ENCODE measurements at places on chromosomes 4 and X. TPM values are rescaled to one million over a fixed set of nuclear protein-coding genes. Genes with fewer than 3 reads are reported as not detected.

The RNF150 gene
- total RNA-seq = not detected

The UGT2B11 gene
- total RNA-seq = not detected

The PDGFC gene
- not detected for total RNA-seq

The TRIM2 gene
- total RNA-seq = 0.44 TPM

The MAGEA4 gene
- not detected for total RNA-seq

The MMRN1 gene
- 0.40 TPM for total RNA-seq

DNA sequence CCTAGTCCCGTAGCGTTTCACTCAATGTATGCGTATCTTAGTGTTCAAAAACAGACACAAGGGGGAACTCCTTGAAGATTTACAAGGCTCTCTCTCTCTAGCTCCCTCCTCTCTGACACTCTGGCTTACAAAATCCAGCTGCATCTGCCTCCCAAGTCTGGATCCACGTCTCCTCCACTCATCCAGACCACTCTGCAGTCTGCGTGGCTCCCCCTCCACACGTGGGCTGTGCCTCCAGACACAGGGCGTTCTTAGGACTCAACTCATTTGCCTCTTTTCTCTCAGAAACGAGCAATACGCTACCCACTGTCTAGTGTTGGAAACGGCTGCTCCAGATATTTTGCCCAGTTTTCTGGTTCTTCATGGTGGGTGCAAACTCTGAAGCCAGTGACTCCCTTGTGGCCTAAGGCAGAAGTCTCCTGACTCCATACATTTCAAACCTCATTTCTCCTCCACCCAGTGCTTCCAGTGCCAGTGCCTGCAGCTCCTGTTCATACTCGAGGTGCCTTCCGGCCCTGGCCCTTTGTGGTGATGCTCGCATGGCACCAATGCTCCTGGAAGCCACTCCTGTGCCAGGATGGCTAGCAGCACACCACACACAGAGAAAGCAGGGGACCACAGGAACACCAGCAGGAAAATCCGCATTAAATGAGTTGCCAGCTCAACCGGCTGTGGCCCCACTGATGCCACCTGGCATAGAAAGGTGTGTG, 24.1 kb downstream of the NAT8L start:
- H3K27ac ChIP-seq = no peak overlapping the region
- H3K4me3 ChIP-seq = no peak overlapping the region
- DNase-seq = no peak
- H3K36me3 ChIP-seq = no peaks in the 10 kb centered on the region
- H3K27me3 ChIP-seq = no peaks in the 10 kb centered on the region

DNA sequence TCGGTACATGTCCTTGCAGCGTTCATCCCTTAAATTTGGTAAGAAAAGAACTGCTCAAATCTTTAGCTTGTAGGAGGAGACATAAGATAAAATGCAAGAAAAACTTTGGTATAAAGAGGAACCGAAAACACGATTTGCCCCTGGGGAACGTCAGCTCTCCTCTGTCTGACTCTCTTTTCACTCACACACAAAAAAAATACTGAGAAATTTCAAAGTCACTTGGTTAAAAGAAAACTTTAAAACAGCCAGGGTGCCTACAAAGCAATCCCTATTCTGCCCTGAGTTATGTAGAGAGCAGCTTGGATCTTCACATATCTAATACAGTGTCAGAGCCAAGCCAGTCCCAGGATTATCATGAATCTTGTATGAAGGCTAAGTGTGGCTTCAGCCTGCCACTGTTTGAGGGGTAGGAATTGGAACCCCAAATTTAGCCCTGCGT, 248.5 kb upstream of the CXXC4 start:
- H3K36me3 ChIP-seq = no peaks in the 10 kb centered on the region
- no peaks in the 10 kb centered on the region for H3K27me3 ChIP-seq
- DNase-seq = no peak
- H3K4me3 ChIP-seq = no peak overlapping the region
- no peaks in the 10 kb centered on the region for H3K4me1 ChIP-seq

DNA sequence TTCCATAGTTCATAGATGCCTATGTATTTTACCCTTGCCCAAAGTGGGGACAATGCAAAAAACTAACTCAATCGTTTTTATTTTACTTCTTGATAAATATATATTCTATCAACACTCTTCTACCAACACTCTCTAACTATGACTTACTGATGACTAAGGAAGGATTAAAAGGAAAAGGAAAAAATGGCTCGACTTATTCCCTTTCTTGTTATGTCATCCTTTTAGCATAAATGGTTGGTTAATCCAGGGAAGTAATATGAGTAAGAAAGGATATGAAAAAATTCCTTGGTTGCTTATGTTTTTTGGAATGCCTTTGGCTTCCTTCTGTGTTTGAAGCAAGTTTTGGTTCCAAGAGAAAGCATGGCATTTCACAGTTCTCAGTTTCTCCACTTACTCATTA, 1087.1 kb downstream of the C4orf33 start:
- no peak overlapping the region for H3K4me3 ChIP-seq
- no peaks in the 10 kb centered on the region for H3K27me3 ChIP-seq
- H3K4me1 ChIP-seq = no peaks in the 10 kb centered on the region
- DNase-seq = no peak
- H3K36me3 ChIP-seq = no peaks in the 10 kb centered on the region
- no peak overlapping the region for H3K27ac ChIP-seq

- H3K27me3 ChIP-seq = no peaks in the 10 kb centered on the region
- H3K4me3 ChIP-seq = no peak overlapping the region
- no peaks in the 10 kb centered on the region for H3K4me1 ChIP-seq
- no peak overlapping the region for H3K27ac ChIP-seq
- DNase-seq = no peak
These were observed 98.1 kb upstream of the OTUD4 start for GRCh38 chr4:145278341-145279121.

DNA sequence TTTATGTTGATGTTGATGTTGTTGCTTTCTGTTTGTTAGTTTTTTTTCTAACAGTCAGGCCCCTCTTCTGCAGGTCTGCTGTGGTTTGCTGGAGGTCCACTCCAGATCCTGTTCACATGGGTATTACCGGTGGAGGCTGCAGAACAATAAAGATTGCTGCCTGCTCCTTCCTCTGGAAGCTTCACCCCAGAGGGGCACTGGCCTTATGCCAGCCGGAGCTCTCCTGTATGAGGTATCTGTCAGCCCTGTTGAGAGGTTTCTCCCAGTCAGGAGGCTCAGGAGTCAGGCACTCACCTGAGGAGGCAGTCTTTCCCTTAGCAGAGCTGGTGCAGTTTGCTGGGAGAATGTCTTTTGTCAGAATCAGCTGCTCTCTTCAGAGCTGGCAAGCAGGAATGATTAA, 34.7 kb downstream of the CDX4 start:
- H3K27ac ChIP-seq = no peak overlapping the region
- H3K4me3 ChIP-seq = no peak overlapping the region
- H3K4me1 ChIP-seq = no peaks in the 10 kb centered on the region
- no peak for DNase-seq
- H3K27me3 ChIP-seq = no peaks in the 10 kb centered on the region
- H3K36me3 ChIP-seq = no peaks in the 10 kb centered on the region

DNA sequence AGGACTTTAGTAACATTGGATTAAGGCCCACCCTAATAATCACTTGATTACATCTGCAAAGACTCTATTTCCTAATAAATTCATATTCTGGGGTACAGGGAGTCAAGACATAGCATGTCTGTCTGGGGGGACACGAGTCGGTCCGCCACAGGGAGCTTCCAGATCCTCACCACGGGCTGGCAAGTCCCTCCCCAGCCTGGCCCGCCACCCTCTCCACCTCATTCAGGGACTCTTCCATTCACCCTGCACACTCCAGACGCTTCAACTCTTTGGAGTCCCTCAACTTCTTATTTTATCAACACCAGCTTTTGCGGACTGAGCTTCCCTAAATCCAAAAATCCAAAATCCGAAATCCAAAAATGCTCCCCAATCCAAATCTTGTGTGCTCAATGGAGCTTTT, 71.2 kb downstream of the DCTD start:
- no peak for DNase-seq
- no peak overlapping the region for H3K4me3 ChIP-seq
- no peak overlapping the region for H3K27ac ChIP-seq
- no peaks in the 10 kb centered on the region for H3K4me1 ChIP-seq
- no peaks in the 10 kb centered on the region for H3K36me3 ChIP-seq
- H3K27me3 ChIP-seq = no peaks in the 10 kb centered on the region

DNA sequence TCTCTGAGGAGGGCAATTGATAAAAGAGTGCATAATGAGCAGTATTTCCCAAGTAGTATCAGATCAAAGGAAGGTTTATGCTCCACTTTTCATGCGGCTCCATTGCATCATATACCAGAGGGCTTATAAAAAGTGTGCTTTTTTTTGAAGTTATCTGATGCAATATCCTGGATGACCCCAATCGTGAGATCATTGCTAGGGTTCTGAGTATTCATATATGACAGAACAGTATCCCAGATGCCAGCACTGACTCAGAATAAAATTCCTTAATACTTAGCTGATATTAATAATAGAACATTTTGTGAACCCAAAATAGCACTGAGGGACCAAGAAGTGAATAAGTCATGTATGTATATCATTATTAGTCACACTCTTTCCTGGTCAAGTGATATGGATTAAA, 945.5 kb upstream of the AGA start:
- DNase-seq = no peak
- no peaks in the 10 kb centered on the region for H3K27me3 ChIP-seq
- no peak overlapping the region for H3K27ac ChIP-seq
- H3K4me3 ChIP-seq = no peak overlapping the region

DNA sequence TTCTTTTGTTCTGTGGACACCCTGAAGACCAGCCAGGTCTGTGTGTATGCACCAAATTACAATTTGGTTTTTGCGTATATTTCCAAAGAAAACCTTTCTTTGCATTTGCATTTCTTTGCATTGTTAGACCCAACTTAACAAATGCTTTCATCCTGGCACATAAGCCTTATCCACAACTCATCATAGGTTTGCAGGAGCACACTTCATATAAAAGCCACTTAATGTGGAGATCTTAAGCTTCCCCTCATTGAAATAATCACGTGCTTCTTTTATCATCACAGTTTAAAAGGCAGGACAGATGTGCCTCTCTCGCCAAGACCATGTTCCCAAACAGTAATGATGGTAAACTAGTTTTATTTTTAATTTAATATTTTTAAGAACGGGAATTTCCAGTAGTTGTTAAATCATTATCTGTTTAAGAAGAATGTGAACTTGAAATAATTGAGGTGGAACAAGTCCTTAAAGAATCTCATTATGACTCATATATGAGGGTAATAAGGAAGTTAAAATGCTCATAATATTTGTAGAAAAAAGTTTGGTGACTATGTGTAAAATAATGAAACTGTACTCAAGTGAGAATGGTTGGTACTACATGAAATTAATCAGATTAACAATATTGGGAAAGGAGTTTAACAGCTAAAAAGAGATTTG, 65.5 kb downstream of the GLRA3 start:
- H3K27ac ChIP-seq = no peak overlapping the region
- no peaks in the 10 kb centered on the region for H3K27me3 ChIP-seq
- H3K4me1 ChIP-seq = no peaks in the 10 kb centered on the region
- H3K36me3 ChIP-seq = no peaks in the 10 kb centered on the region
- DNase-seq = no peak
- no peak overlapping the region for H3K4me3 ChIP-seq

GRCh38 chrX:84187533-84188319, at the start of gene RPS6KA6:
TSS of gene RPS6KA6 (minus strand) at chrX:84188199. CDS start at chrX:84187899, 300 bp downstream.
- peaks cover 9% of the 10 kb centered on the region for H3K27me3 ChIP-seq
- no peaks in the 10 kb centered on the region for H3K36me3 ChIP-seq

- H3K4me1 ChIP-seq = peaks cover 97% of the 10 kb centered on the region
- H3K36me3 ChIP-seq = peaks cover 46% of the 10 kb centered on the region
- H3K4me3 ChIP-seq = no peak overlapping the region
- H3K27me3 ChIP-seq = no peaks in the 10 kb centered on the region
These were observed 325.0 kb downstream of the ARHGAP10 start for GRCh38 chr4:148056879-148057278.

- peaks cover 2% of the 10 kb centered on the region for H3K27me3 ChIP-seq
- peaks cover 3% of the 10 kb centered on the region for H3K36me3 ChIP-seq
- peak overlapping the region; percentile 57 for H3K27ac ChIP-seq
These were observed 56.7 kb upstream of the HGFAC start for GRCh38 chr4:3384771-3385710.

DNA sequence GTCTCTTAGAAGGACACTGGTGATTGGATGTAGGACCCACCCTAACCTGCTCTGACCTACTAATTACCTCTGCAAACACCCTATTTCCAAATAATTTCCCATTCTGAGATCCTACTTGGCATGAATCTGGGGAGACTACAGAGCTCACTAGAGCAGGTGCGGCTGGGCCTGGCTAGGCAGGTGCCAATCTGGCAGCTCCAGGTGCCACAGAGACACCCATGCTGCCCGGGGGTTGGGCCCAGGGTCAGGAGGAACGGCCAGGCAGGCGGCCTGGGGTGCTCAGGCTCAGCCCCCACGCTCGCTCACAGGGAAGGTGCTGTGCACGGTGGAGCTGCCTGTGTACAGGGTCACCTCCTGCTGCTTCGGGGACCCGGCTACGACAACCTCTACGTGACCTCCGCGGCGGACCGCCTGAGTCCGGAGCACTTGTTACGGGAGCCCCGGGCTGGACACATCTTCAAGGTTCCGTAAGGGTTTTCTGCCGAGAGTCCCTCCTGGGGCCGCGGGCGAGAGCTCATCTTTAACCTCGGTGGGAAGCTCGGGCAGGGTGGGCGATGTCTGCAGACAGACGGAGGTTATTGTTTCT, 26.5 kb upstream of the PLCXD1 start:
- no peaks in the 10 kb centered on the region for H3K27me3 ChIP-seq
- H3K36me3 ChIP-seq = peaks cover 5% of the 10 kb centered on the region
- H3K4me1 ChIP-seq = peaks cover 18% of the 10 kb centered on the region
- H3K27ac ChIP-seq = peak overlapping the region; percentile 42
- no peak for DNase-seq

DNA sequence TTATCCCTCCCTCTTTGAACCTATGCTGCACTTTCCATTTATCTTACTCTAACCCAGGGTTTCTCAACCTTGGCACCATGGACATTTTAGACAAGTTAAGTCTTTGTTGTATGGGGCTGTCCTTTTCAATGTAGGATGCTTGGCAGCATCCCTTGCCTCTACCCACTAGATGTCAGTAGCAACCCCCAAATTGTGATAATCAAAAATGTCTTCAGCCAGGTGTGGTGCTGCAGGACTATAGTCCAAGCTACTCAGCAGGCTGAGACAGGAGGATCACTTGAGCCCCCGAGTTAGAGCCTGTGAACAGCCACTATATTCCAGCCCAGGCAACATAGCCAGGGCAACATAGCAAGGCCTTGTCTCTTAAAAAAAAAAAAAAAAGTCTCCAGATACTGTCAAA, 7.0 kb downstream of the LRCH2 start:
- H3K4me1 ChIP-seq = no peaks in the 10 kb centered on the region
- no peak overlapping the region for H3K4me3 ChIP-seq
- H3K27me3 ChIP-seq = peaks cover 3% of the 10 kb centered on the region
- no peak overlapping the region for H3K27ac ChIP-seq

DNA sequence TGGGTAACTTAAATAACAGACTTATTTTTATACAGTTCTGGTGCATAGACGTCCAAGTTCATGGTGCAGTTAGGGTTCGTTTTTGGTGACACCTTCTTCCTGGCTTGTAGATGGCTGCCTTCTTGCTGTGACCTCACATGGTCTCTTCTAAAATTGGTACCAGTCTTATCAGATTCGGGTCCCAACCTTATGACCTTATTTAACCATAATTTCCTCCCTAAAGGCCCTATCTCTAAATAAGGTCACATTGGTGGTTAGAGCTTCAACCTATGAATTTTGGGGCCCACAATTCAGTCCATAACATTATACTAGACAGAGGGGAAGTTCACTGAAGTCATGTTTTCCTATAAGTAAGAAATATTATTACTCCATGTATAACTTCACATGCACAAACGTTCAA, 128.0 kb downstream of the CFAP299 start:
- no peak for DNase-seq
- H3K27me3 ChIP-seq = no peaks in the 10 kb centered on the region
- peaks cover 13% of the 10 kb centered on the region for H3K36me3 ChIP-seq
- no peak overlapping the region for H3K4me3 ChIP-seq
- H3K4me1 ChIP-seq = peaks cover 16% of the 10 kb centered on the region

- DNase-seq = no peak
- H3K4me1 ChIP-seq = no peaks in the 10 kb centered on the region
- H3K27me3 ChIP-seq = peaks cover 11% of the 10 kb centered on the region
- H3K4me3 ChIP-seq = no peak overlapping the region
These were observed 37.1 kb downstream of the AREG start for GRCh38 chr4:74481891-74482609.
